ENCODE measurements at places on chromosomes 7 and 10.

DNA sequence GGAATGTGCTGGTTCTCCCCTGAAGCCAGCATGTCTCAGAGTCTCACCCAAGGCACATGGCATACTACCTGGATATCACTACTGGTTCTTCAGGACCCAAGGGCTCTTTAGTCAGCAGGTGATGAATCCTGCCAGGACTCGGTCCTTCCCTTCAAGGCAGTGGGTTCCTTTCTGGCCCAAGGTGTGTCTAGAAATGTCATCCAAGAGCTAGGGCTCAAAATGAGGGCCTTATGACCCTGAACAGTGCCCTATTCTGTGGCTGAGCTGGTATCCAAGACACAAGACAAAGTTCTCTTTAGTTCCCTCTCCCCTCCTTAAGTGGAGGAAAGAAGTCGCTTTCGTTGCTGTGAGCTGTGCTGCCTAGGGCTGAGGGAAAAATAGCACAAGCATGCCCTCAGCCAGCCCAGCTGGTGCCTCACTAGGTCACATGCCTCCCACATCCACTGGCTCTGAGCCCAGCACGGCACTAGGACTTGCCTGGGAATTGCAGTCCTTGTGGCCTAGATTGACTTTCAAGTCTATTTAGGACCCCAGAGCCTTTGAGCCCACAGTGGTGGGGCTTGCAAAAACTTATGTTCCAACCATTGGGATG lies 106.0 kb downstream of the BMS1 start:
- no peak for DNase-seq

DNA sequence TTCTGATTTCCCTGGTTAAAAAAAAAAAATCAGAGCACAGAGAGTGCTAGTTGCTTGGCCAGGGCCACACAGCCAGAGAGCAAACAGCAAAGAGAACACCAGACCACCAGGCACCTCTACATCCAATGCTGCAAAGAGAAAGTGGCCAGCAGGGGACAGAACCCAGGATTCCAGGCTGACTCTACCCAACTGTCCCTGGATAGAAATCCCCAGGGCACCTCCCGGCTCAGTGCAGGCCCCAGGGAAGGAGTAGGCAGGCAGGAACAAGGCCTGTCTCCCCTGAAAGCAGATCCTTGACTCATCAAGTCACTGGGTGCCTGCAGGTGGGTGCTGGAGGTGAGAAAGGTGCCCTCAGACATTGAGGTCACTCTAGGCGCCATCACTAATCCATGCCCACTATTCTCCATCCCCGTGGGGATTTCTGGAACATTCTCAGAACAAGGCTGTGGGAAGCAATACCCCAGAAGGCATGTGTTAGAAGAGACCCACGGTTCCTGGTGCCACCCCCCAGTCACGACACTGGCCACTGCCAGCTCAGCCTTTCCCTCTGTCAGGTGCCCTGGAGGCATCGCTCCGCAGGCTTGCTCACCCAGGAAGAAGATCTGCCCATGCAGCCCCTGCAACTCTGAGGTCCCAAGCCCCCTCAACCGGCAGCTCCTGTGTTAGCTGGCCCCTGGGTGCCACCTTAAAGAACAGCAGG lies 154.8 kb downstream of the GRID1 start:
- no peak for DNase-seq

DNA sequence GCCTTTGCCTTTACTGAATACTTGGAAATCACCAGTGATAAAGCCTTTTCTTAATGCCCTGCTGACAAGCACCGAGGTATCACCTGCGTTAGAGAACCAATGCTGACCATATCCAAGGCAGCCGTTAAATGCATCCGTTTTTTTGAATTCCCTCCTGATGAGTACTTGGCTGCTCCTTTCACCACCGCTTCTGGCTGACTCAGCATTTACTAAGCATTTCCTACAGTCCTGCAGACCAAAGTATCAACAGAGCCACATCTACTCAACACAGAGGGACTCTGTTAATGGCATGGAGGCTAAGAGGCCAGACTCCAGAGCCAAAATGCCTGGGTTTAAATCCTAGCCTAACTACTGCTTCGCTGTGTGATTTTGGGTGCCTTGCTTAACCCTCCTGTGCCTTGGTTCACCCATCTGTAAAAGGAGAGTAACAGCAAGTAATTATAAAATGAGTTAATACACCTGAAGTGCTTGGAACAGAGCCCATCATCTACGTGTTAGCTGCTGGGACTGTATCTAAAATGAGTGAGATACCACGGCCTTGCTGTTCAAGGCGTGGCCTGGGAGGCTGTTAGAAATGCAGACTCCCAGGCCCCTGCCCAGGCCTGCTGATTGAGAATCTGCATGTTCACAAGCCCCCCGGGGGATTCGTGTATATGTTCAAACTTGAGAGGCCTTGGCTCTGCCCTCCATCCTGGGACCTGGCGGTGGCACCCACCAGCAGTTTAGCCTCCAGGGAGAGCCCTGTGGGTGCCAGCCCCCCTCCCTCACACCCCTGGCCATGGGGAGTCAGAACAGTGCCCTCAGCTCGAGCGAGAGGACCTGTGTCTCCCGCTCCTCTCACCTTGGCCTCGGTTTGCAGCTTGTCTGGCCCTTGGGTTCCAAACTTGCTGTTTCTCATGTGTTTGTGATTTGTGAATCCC lies 30.8 kb upstream of the EFCAB10 start:
- DNase-seq: no peak

DNA sequence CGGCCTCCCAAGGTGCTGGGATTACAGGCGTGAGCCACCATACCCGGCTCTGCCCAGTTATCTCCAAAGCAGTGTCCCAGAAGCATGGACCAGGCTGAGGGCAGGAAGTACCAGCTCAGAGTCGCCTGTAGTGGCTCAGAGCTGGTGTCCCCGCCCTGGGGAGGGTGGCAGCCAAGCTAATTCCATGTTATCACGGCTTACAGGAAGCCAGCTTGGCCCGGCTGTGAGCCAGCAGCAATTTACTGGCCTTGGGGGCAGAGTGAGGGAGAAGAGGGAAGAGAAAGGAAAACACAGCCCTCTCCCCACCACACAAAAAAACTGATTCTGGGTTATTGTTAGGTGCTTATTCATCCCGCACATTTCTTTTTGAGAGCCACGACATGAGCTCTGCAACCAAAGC lies 88.1 kb downstream of the HIP1 start:
- DNase-seq: no peak

- DNase-seq: no peak
Measured at GRCh38 chr7:81007051-81007450, 88.2 kb upstream of the SEMA3C start.

DNA sequence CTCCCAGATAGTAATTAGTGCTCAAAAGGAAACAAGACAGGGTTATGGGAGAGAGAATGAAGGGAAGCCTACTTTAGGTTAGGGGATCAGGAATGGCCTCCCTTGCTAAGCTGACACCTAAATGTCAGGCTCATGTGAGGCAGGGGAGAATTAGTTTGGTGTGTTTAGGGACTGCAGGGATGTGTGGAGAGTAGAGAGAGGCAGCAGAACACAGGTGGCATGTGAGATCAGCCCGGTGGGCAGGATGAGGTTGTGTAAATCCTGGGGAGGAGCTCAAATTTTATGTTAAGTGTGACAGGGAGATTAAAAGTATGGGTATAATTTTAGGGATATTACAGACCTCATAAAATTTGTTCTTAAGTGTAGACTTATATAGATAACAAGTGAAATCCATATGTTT lies 56.2 kb upstream of the ZNF438 start:
- no peak for DNase-seq

DNA sequence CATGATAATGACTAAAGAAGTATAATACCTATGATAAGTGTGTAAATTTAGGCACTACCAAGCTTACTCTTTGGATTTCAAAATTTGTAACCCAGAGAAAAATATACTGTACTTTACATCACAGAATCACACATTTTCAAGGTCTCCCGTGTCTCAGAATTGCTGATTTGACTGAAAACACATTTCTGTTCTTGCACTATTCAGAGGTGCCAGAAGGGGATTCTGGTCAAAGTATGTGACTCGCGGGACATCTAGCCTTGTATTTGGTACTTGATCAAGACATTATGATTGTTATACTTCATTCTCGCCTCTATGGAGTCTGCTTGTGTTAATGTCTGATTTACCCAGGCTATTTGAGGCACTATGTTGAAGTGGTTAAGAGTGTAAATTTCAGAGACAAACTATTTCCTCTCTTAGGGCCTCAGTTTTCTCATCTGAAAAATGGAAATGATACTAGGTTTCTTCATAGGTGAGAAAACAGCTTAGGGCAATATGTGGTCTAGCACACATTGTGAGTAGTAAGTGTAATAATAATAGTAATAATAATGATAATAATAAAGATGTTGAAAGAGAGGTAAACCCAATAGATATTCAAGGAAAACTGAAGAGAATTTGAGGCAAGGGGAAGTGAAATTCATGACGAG lies 320.4 kb downstream of the RNLS start:
- DNase-seq: no peak

GRCh38 chr10:94489107-94489506 lies 56.5 kb upstream of the HELLS start:
- no peak for DNase-seq
